ENCODE measurements at places on chromosomes 3 and 15.

- no peak for DNase-seq
These were observed 71.2 kb downstream of the ARPP21 start for GRCh38 chr3:35710554-35710953.

DNA sequence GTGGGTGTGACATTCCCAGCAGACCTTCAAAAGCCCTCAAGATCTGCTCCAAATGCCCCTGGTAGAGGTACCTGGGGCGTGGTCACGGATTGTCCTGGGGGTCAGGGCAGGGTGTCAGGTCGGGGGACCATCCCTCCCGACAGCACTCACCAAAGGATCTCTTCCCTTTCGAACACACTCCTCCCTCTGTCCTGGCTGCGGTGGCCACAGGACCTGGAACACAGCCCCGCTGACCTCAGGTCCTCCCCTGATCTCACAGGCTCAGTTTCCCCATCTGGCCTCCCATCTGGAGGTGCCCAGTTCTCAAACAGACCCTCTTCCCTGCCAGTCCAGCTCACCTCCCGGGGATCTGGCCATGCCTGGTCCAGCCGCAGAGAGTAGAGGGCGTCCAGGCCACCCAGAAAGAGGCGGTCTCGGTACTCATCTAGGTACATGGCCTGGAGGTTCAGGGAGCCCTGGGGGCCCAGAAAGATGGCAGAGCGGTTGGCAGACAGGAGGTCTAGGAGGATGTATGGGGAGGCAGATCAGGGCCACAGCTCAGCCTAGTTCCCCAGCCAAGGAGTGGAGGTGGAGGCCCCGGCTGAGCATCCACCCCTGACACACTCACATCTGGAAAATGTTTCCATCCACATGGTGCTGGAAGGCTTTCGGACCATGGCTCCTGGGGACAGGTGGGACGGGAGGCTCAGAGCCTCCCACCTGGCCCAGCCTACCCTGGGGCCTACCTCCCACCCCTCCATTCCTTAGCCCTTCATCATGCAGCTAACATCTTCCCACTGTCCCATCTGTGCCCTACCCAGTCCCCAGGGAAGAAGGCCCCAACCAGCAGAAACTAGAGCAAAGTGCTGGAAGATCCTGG, 2.3 kb downstream of the SEMA3G start:
- no peak for DNase-seq

GRCh38 chr3:133970916-133971315, 58.8 kb downstream of the SLCO2A1 start:
- DNase-seq: no peak

GRCh38 chr15:74809956-74810355, 2.7 kb upstream of the LMAN1L start:
- DNase-seq: no peak

GRCh38 chr3:183822631-183823030, 2.7 kb downstream of the MAP6D1 start:
- DNase-seq: no peak

- no peak for DNase-seq
These were observed 614.0 kb upstream of the AGTR1 start for GRCh38 chr3:148083526-148084182.

Data from stimulated activated CD8-positive, alpha-beta memory T cell treated with anti-CD3 and anti-CD28 coated beads, Interleukin-7, amount 100 ng/mL, for 1 hour (primary cell).